Cortex of kidney (tissue), 1 donor: ENCODE measurements at places on chromosomes 7 and 10.

DNA sequence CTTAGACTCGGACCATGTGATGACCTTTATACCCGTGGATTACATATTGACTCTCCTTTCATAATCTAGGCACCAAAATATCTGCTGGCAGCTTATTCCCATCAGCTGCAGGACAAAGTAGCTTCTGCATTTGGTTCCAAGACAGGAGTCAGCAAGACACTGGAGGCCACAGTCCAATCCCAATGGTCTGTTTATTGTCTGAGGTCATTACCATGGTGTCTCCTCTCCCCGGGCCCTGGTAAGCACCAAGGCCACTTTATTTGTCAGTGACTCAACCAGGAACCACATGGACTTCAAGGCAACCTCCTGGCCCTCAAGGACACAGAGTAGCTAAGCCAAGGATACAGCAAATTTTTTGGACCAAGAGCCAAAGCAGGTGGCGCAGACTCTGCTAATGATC is 36.1 kb downstream of the KCNMA1 start:
- no peak for DNase-seq

DNA sequence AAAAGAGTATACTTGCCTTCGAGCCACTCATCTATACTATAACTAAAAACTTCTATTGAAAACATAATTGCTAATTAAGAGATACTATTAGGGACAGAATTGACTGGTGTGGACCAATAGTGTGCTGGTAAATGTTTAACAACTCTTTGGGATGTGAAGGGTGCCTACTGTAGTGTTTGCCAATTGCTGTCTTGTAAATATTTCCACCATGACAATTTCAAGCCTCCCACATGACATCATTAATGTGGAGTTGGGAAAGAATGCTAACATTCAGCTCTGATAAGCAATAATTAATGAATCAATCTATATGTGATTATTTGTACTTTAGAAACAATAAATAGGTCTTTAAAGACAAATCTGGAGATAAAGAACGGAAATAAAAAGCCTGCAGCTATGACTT is 136.8 kb downstream of the DGKB start:
- no peak for DNase-seq

- DNase-seq, result no peak
Observed at GRCh38 chr7:91140286-91140685, 123.9 kb upstream of the FZD1 start.

DNA sequence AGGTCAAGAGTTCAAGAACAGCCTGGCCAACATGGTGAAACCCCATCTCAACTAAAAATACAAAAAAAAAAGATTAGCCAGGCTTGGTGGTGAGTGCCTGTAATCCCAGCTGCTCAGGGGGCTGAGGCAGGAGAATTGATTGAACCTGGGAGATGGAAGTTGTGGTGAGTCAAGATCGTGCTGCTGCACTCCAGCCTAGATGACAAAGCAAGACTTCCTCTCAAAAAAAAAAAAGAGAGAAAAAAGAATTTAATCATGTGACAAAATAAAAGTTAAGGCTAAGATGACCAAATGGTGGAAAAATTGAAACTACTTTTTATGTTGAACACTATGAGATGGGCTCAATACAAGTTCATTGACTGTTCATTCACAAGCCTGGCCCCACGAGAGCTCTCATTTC is 141.1 kb upstream of the WDR11 start:
- DNase-seq, result no peak

- no peak for DNase-seq
Observed at GRCh38 chr7:12987238-12987637, 299.8 kb downstream of the ARL4A start.

DNA sequence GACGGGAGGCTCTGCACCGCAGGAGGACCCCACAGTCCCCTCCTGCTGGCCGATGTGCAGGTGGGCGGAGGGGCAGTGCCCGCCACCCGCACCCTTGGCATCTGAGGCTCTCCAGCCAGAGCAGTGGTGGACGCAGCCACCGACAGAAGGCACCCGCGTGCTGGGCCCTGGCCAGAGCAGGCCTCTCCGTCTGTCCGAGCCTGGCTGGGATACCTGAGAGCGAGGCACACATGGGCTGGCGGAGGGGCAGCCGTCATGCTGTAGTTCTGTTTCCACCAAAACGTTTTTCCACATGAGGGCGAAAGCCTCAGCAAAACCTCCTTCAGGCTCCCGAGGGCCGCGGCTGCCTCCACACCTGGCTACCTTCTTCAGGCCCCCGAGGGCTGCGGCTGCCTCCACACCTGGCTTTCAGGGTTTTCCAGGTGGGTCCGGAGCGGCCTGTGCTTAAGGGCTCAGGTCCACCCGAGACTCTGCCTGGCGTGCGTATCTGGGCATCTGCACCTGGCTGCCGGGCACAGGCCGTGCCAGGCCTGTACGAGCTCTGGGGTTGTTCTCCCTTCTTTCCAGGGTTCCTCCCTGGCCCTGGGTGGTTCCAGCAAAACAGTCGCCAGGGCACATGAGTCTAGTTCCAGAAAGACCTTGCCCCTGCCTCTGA is 115.5 kb downstream of the INPP5A start:
- DNase-seq, result no peak

DNA sequence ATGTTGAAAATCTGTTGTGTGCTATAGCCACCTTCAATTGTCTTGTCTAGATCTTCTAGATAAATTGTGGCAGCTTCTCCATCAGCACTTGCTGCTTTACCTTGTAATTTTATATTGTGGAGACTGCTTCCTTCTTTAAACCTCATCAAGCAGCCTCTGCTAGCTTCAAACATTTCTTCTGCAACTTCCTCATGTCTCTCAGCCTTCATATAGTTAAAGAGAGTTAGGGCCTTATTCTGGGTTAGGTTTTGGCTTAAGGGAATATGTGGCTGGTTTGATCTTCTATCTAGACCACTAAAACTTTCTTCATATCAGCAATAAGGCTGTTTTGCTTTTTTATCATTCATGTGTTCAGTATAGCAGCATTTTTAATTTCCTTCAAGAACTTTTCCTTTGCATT is 128.2 kb downstream of the ADAM22 start:
- no peak for DNase-seq

DNA sequence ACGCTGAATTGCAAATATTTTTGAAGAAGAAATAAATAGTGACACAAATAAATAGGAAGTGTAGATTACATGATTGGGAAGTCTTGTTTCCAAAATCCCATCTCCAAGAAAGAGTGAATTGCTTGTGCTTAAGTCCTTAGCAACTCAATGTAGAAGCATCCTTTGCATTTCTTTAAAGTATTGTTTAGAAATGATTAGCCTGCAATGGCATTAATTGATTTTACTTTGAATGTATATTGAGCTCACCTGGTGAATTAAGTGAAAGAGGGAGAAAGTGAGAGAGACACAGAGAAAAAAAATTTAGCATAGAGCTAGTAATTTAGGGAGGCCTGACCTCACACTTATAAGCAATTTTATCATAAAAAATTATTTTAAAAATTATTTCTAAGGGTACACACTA is 49.0 kb upstream of the PCLO start:
- no peak for DNase-seq

- no peak for DNase-seq
Observed at GRCh38 chr10:52616395-52616764, 156.2 kb downstream of the MBL2 start.

- DNase-seq, result no peak
Observed at GRCh38 chr10:7445474-7446185, 34.8 kb upstream of the SFMBT2 start.

DNA sequence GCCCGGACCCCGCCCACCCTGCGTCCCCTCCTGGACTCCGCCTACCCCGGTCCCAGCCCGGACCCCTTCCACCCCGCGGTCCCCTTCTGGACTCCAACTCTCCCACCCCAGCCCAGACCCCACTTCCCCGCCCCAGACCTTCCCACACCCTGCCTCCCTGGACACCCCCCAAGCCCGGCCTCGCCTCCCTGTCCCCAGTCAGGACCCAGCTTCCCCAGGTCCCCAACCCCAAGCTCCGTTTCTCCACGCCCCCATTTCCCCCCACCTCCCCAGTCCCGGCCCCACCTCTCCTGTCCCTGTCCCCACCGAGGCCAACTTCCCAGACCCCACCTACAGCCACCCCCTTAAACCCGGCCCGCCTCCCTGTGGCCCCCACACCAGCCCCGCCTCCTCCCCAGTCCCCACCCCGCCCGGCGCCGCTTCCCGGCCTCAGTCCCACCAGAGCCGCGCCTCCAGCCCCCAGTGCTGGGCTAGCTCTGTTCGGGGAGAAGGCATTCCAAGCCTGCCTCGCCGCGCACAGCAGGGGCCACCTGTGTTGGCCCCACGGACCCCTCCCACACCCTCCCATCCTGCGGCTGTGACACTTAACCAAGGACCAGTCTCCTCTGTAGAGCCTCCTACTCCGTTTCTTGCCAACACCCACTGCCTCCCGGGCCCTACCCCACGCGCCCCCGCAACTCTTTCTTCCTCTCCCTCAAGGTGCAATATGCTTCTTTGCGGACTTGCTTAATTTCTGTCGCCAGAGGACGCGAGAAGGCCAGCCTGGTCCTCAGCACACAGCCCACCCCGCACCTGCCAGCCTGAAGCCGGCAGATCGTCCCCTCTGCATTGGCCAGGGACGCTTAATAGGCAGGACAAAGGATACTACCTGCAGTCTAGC is 736 bp upstream of the ITIH5 start:
- no peak for DNase-seq

- no peak for DNase-seq
Observed at GRCh38 chr7:122311050-122311700, 6.6 kb upstream of the FEZF1 start.

GRCh38 chr10:117621795-117622420 is 79.4 kb downstream of the EMX2 start:
- DNase-seq, result no peak

DNA sequence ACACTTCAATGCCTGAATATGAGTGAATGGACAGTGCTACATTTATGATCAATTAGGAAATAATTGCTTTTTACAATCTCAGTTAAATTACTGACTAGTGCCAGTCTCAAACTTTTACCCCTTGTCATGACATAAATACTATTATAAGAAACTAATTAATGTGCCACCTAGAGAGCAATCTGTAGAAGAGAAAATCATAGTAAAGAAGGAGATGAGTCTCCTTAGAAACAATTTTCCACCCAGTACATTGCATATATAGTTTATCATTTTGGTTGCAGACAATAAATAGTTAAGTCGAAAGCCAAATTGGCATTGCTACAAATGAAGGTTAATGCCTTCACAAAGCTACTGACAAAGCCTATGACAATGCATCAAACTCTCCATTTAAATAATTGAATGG is 68.6 kb downstream of the SLC13A1 start:
- no peak for DNase-seq

DNA sequence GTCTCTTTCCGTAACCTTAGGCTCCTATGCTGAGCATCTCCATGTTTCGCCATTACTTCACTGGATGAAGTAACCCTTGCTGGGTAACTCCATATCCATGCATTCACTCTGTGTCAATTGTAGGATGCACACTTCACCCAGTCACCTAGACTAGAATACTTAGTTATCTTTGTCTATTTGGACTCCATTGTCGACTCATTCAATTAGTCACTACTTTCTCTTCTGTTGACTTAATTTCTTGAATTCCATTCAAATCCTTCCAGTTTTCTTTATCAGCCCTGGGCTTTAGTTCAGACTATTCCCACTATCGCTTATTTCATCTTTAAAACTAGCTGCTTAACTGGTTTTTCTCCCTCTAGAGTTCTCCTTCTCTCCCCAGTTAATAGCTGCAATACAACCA is 111.3 kb upstream of the TNS3 start:
- DNase-seq, result no peak

GRCh38 chr10:93456480-93456879 is 25.7 kb downstream of the MYOF start:
- no peak for DNase-seq

DNA sequence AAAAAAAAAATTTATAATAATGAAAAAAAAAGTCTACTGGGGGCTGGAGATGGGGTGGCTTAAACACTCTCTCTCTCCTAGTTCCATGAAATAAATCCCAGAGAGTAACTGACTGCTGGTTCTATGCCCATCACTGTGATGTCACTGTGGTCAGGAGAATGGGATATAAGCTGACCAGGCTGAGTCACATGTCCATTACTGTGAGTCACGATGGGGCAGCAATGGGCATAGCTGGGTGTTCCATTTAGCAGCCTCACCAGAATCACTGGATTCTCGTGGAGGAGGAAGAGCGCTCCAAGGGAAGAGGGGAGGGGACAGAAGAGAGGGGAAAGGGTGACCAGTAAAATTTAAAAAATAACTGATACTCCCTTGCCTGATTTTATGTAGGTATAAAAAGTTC is 37.1 kb downstream of the MASTL start:
- DNase-seq, result no peak

DNA sequence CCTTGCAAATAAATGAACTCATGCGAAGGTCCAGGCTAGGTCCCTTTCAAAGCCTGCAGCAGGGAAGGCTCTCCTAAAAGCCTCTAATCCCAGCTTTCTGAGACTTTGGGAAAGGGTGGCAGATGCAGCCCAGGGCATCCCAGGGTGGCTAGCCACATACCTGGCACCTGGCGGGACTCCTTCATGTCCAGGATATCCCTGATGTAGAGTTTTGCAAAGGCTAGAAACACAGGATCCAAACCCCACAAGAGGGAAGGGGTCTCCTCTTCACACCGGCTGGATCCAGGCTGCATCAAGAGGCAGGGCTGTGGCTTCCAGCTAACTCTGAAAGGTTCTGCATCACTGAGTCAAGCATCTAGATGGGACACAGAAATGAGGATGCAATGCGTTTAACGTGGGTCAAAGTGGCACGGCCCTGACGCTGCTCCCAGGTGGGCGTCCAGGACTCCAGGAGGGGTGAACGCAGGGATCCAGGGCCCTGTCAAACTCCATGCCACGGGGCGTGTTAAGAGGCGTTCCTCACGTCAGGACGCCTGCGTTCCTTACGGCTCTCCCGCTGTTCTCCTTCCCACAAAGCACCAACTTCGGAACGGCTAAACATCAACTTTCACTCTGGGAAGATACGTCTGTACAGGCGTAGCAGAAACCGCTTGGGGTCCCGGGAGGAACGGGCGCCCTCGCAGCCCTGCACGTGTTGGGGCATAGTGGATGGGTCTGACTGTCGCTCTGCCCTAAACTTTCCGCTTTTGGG is 507 bp downstream of the STN1 start:
- no peak for DNase-seq

GRCh38 chr10:20406281-20407104 is 490.6 kb downstream of the NEBL start:
- no peak for DNase-seq

- no peak for DNase-seq
Observed at GRCh38 chr10:51524041-51524440, 175.4 kb downstream of the CSTF2T start.

- DNase-seq, result no peak
Observed at GRCh38 chr7:27514861-27515260, 147.8 kb downstream of the HIBADH start.

GRCh38 chr10:5788969-5789368 is 24.3 kb downstream of the GDI2 start:
- no peak for DNase-seq

GRCh38 chr7:32605032-32605431 is 109.7 kb downstream of the AVL9 start:
- DNase-seq, result no peak

- DNase-seq, result no peak
Observed at GRCh38 chr10:33237736-33238624, 96.5 kb downstream of the NRP1 start.

- DNase-seq, result no peak
Observed at GRCh38 chr7:96674565-96674964, 35.1 kb downstream of the SEM1 start.

GRCh38 chr7:6158424-6159096 is 113.9 kb downstream of the CYTH3 start:
- DNase-seq, result no peak
